CD8-positive, alpha-beta T cell (primary cell): ENCODE measurements at places on chromosomes 12 and 14.
A peak's percentile ranks its signal among the peaks of the same experiment; 100 is the strongest.

DNA sequence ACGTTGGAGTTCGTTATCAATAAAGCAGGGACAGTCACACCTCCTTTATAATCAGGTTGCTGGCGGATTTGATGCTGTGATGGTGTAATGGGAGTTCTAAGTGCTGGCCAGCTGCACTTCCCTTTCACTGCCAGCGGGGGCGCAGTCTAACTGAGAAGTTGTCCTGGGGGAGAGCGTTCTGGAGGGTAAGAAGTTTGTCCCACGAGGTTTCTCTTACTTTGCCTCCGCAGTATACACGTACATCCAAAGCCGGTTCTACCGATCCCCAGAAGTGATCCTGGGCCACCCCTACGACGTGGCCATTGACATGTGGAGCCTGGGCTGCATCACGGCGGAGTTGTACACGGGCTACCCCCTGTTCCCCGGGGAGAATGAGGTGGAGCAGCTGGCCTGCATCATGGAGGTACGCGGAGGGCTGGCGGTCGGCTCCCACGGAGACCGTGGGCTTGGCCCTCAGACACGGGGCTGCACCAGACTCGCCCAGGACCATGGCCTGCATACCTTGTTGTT is 42.7 kb downstream of the DYRK4 start:
- peak; percentile 59 for DNase-seq

GRCh38 chr14:54698966-54699530 is 132.1 kb downstream of the SAMD4A start:
- DNase-seq, result no peak

GRCh38 chr12:130709971-130710732 is 5.9 kb downstream of the RIMBP2 start:
- no peak for DNase-seq

GRCh38 chr14:33493266-33493665 is 457.6 kb downstream of the EGLN3 start:
- DNase-seq, result no peak

DNA sequence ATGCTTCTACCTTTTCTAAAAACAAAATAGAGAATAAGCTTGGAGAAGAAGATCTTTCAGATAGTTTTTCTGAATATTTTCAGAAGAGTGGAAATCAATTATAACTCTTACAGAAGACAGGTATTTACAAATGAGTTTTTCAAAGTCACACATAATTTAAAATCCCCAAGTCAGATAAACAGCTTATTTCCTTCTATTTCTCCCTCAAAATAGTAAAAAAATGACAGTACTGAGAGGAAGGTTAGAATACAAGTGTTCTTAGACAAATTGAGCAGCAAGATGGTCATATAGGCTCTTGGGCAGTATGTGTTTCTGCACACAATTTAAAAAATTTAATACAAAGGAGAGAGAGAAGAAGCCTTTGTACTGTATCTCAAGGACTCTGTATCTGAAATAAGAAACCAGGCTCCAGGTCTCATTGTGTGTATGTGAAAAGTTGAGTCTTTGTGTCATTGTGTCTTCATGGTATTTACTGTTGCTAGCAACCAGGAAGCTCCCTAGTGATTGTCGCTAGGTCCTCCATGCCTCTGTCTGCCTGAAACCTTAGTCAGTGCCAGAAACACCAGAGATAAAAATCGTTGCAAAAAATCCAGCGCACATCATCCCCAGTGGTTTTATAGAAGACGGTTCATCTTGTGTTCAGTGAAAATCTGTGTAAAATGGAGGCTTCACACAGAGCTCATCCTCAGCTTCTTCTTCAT is 12.9 kb upstream of the TUBA1A start:
- DNase-seq, result no peak

DNA sequence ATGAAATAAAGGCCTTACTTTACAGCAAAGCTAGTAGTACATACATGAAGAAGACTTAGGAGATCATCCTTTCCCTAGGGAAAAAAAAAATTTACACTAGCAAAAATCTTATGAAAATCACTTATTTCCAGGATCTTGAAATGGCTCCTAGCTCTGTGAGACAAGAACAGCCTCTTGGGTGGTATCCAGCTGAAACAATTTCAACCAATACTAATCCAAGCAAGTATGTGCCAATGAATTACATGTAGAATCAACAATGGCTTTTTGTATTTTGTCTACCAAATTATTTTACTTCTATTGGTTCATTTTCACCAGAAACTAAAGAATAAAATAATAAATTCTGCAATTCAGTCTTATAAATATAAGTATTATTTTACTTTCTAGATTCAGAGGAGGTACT is 2.7 kb upstream of the SLCO1A2 start:
- DNase-seq, result no peak

GRCh38 chr12:6370994-6371754 is 4.2 kb downstream of the SCNN1A start:
- DNase-seq, result no peak

DNA sequence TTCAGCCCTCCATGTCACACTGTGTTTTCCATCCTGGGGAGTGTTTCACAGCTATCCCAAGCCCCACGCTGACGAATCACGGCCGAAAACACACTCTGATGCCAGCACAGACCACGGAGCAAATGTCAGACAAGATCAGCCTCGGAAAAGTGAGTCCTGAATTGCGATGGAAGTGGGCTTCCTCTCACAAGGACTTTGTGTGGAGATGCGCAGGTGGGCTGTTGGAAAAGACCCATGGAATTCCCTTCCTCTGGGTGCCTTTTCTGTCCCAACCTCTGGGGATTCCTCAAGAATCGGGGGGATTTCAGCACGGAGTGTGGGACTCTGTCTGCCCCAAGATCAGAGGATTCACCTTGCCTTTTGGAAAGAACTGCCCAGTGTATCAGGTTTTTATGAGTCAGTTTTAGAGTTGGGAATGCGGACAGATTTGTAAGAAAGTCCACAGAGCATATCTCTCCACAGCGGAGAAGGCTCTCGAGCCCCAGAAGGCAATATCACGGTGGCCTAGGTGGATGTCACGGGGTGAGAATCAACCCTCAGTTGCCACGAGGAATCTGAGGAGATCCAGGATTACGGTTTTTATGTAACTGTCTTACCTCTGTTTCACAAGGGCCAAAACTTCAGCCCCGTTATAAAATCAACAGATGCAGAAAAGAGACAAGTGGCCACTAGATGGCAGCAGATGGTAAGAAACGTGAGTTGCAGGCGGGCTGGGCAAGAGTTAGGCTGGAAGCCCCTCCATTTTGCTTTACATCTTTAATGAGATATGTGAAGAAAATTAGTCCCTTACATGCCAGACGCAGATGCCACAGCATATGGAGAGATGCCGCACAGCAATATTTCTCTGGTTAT is 201.9 kb downstream of the DAD1 start:
- DNase-seq, result peak; percentile 54

DNA sequence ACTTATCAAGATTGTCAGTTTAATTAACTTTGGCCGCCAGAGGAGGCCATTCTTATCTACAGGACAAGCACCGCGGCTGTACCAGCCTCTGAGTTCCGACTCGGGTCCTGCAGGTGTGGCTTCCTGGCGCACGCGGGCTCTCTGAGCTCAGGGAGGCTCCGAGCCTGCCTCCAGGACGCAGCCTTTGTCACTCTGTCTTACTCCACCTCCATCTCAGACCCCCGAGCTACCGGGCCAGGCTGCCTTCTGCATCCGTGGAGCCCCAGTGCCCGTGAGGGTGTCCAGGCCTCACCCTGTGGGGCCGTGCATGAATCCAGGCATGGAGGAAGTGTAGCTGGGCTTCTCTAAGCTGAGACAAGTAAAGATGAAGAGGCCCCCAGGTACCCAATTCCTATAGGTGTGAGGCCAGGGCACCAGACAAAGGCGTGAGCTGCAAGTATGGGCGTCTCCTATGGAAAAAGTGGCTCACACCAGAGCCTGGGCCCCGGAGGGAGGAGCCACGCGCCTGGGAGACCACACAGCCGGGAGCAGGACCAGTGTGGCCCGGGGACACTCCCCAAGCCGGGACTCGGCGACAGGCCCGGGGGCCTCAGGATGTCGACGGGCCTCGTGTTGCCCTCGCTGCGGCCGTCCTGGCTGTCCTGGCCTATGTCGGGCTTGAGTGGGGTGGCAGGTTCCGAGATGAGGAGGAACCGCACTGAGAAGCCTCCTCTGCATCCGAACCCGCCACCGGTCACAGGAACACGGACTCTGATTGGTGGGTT is 42.8 kb downstream of the NOC4L start:
- no peak for DNase-seq

DNA sequence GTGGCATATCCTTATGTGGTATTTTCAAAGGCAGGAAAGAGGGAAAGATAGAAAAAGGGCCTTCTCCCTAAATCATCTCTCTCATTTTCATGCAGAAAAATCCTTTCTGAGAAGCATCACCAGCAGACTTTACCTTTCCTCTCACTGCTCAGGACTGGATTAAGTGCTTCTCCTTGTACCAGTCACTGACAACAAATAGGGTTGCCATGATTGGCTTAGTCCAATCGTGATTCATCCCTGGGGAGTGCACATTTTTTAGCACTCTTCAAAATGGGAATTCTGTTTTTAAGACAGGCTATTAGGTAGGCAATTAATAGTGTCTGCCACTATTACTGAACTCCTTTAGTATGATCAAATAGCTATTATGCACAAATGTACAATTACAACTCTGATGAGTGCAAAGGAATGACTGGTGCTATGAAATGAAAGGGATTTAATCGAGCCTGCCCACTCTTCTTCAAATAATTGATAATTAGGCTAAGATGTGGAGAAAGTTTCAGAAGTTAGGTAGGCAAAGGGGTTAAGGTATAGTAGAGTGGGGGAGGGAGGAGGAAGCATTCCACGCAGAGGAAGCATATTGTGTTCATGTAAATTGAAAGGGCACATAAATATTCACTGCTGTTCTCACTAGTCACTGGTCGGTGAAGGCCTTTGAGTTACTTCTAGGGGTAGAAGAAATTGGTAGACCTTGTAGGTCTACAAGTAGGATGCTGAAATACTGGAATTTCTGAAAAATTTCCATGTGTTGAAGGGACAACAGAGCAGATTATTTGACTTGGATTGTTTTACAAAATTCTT is 84.0 kb downstream of the MSRB3 start:
- DNase-seq, result no peak

- DNase-seq, result no peak
Measured at GRCh38 chr12:62670986-62671720, 204.5 kb downstream of the MON2 start.

DNA sequence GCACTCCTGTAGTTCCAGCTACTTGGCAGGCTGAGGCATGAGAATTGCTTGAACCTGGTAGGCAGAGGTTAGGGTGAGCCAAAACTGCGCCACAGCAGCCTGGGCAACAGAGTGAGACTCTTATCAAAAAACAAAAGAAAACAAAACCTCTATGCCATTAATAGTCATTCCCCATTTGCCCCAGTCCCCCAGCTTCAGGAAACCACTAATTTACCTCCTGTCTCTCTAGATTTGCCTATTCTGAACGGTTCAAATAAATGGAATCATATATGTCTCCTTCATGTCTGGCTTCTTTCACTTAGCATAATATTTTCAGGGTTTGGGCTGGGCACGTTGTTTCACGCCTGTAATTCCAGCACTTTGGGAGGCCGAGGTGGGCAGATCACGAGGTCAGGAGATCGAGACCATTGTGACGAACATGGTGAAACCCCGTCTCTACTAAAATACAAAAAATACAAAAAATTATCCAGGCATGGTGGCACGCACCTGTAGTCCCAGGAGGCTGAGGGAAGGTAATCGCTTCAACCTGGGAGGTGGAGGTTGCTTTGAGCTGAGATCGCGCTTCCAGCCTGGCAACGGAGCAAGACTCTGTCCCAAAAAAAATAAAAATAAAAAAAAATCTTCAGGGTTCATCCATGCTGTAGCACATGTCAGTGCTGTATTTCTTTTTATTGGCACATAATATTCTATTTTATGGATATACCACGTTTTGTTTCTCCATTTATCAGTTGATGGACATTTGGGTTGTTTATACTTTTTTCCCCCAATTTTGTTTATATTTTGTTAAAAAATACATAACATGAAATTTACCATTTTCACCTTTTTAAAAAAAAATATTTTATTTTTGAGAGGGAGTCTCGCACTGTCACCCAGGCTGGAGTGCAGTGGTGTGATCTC is 31.9 kb downstream of the KNTC1 start:
- no peak for DNase-seq

DNA sequence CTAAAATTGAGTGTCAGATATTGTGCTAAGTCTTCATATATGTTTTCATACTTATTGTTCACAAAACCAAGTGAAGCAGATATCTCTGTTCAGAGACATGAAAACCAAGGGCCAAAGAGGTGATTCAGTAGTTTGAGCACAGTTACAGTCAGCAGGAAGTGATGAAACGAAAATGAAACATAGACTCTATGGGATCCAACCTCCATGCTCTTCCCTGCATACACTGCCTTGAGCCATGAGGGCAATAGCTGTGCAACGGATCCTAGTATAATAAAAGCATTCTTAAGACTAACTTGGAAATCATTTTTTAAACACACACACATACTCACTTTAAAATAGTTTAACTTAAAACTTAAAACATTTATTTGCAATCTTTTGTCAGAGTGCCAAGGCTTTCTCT is 27.9 kb downstream of the ESR2 start:
- no peak for DNase-seq

- DNase-seq, result no peak
Measured at GRCh38 chr12:97767347-97767746, 304.7 kb downstream of the RMST start.

DNA sequence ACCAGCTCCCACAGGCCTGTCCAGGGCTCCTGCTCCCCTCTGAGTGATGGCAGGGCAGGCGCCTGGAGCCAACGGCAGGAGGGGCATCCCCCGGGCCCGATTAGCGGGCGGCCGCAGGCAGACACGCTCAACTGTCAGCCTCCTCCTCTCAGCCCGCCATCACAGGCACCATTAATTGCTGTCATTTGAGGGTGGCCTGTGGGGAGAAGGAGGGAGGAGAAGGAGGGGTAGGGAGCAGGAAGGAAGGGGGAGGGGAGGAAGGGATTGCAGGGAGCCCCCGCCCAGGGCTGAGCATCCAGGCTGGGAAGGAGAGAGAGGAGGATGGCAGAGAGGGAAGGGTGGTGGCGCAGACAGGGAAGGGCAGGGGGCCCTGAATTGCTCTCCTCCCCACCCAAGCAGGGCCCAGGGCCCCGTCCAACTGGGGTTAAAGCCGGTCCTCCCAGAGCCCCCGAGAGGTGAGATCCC is 36.1 kb downstream of the NCOR2 start:
- DNase-seq, result no peak

DNA sequence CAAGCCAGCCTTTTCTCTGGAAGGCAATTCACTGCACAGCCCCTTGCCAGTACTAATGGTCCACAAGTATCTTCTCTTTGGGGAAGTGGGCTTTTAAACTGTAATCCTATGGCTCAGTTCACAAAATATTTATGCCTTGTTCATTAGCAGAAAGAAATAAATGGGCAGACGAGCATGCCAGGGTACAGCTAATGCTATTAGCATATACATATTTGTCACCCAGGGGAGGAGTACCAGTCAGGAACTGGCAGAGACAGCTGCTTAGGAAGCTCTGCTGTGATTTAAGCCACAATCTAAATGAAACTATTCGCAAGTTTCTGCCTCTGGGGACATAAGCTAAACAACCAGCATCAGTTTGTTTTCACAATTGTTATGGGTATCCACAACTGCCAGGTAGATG is 113.4 kb upstream of the CCDC198 start:
- no peak for DNase-seq
